Fibroblast of lung (primary cell): ENCODE measurements at places on chromosomes 7 and 10. TPM values are rescaled to one million over a fixed set of nuclear protein-coding genes. Genes with fewer than 3 reads are reported as not detected.
A peak's percentile ranks its signal among the peaks of the same experiment; 100 is the strongest.

The KIAA1549 gene
- 0.48 and 1.5 TPM in 2 replicates for polyA plus RNA-seq

The ITPRID1 gene
- polyA plus RNA-seq: not detected in 2 replicates

GRCh38 chr10:47050618-47051455 is 139.6 kb downstream of the PTPN20 start:
- no peak overlapping the region for H3K27ac ChIP-seq
- no peak for DNase-seq
- no peaks in the 10 kb centered on the region for H3K27me3 ChIP-seq
- H3K4me1 ChIP-seq: peaks cover 2% of the 10 kb centered on the region
- no peak overlapping the region for H3K4me3 ChIP-seq

DNA sequence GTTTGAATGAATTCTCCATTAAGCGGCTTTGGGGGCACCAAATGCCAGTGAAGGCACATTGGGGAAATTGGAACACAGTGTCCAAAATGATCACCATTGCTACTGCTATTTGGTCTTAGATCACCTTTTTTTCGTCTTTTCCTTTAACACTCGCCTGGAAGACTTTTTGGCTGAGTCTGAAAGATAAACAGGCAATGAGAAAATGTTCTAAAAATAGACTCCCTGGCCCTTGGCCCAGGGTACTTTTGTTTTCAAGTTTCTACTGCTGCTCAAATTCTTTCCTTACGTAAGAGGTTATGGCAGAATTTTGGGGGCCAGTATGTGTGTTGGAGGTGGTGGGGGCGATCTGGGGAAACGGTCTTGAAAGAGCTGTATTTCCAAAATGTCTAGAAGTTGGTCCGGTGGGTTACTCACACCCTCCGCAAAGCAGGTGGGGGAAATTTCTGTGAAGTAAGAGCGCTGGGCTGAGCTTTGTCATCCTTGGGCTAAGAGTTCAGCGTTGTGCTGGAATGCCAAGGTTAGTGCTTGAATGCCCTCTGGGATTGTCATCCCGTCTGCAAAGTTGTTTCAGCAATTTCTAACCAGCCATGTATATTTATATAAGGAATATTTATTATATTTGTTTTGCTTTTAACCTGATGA is 1.3 kb upstream of the ITPRIP start:
- peaks cover 20% of the 10 kb centered on the region for H3K4me1 ChIP-seq
- no peaks in the 10 kb centered on the region for H3K27me3 ChIP-seq

GRCh38 chr7:130349911-130350782 is 5.5 kb downstream of the CPA5 start:
- H3K4me3 ChIP-seq: no peak overlapping the region
- DNase-seq: no peak
- no peaks in the 10 kb centered on the region for H3K27me3 ChIP-seq
- no peaks in the 10 kb centered on the region for H3K36me3 ChIP-seq
- H3K27ac ChIP-seq: peak overlapping the region; percentile 79
- H3K4me1 ChIP-seq: peaks cover 30% of the 10 kb centered on the region

- H3K4me1 ChIP-seq: peaks cover 16% of the 10 kb centered on the region
- peak overlapping the region; percentile 5 for H3K27ac ChIP-seq
- DNase-seq: peak; percentile 97
- H3K27me3 ChIP-seq: no peaks in the 10 kb centered on the region
Observed at GRCh38 chr7:92621026-92621540, 30.9 kb upstream of the FAM133B start.

DNA sequence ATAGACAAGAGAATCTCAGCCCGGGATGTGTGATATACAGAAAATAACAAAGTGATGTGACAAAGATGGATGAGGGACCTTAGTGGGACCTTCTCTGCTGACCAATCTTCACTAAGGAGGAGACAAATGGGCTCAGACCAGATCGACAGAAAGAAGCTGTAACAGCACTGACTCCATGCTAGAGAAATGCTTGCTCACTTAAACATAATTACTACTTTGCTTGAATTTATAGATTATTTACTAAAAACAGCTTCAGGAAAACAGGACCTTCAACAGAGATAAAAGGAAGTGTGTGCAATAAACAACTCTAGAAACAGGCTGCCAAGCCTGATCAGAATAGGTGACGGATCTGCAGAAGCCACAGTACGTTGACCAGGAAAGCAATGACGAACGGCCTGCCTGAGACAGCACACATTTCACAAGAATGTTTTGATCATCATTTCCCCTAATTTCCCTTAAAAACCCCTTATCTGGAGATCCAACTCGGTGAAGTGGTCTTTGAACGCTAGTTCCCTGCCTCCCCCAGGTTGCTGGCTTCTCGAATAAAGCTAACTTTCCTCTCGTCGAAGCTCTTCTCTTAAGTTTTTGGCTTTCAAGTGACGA is 98.4 kb upstream of the STEAP1B start:
- H3K36me3 ChIP-seq: no peaks in the 10 kb centered on the region
- H3K27me3 ChIP-seq: no peaks in the 10 kb centered on the region
- H3K27ac ChIP-seq: no peak overlapping the region
- peaks cover 5% of the 10 kb centered on the region for H3K4me1 ChIP-seq
- no peak for DNase-seq

GRCh38 chr7:150797661-150798060 is 2.5 kb downstream of the TMEM176B start:
- no peaks in the 10 kb centered on the region for H3K36me3 ChIP-seq
- H3K27ac ChIP-seq: no peak overlapping the region
- H3K4me1 ChIP-seq: no peaks in the 10 kb centered on the region
- H3K4me3 ChIP-seq: no peak overlapping the region
- peaks cover 15% of the 10 kb centered on the region for H3K27me3 ChIP-seq
- DNase-seq: no peak

DNA sequence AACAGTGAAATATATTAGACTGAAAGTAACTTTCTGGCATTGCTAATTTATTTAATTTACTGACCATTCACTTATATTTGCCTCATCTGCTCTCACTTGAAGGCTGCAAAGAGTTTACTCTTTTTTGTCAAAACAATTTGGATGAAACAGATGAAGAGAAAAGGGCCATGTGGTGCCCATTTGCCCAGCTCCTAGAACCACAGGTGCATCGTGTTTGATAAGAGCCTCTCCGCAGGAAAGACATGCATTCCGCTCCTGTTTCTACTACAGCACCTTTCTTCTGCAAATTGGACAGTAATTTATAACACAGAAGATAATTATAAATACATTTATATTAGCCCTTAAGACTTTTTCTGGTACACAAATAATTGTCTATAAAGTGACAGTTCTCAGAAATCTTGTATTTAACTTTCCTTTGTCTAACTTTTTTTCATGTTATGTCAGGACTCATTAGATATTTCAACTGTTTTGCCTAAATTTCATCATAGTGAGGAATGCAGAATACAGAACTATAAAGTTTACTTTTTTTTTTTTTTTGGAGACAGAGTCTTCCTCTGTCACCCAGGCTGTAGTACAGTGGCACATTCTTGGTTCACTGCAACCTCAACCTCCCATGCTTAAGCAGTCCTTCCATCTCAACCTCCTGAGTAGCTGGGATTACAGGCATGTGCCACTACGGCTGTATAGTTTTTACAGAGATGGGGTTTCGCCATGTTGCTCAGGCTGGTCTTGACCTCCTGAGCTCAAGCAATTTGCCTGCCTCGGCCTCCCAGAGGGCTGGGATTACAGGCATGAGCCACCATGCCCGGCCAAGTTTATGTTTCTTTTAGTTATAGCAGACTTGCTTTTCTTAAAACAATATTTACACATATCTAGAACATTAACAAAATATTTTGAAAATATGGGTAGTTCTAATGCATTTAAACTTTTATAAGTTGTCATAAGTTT is 869 bp downstream of the LAMB4 start:
- H3K4me1 ChIP-seq: no peaks in the 10 kb centered on the region
- DNase-seq: peak; percentile 48
- no peak overlapping the region for H3K27ac ChIP-seq
- H3K4me3 ChIP-seq: no peak overlapping the region
- no peaks in the 10 kb centered on the region for H3K36me3 ChIP-seq

DNA sequence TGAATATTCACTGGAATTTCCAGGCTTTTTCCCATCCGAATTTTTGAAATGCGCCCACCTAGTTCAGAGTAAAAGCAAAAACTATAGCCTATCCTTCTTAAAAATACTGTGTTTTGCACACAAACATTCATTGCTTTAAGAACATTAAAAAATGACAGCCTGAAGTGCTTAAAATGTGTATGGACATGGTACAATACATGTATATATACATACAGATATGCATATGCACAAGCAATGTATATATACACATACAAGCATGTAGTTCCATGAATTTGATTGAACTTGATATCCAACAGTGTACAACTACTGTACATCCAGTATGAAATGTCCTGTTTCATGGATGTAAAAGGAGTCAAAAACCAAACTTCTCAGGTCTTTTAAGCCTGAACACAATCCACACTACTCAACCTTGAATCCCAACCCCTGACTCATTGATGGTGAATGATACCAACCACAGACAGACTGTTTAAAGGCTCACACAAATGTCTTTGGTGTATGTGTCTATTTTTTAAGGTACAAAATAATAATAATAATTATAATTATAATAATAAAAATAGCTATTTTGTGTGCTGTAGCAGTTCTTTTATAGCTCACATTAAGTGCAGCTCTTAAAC is 14.8 kb downstream of the INHBA start:
- peaks cover 6% of the 10 kb centered on the region for H3K4me1 ChIP-seq
- no peaks in the 10 kb centered on the region for H3K27me3 ChIP-seq
- no peak for DNase-seq
- no peak overlapping the region for H3K27ac ChIP-seq
- no peak overlapping the region for H3K4me3 ChIP-seq
- peaks cover 19% of the 10 kb centered on the region for H3K36me3 ChIP-seq

- no peaks in the 10 kb centered on the region for H3K27me3 ChIP-seq
- H3K36me3 ChIP-seq: no peaks in the 10 kb centered on the region
- H3K4me3 ChIP-seq: no peak overlapping the region
- H3K4me1 ChIP-seq: peaks cover 11% of the 10 kb centered on the region
- H3K27ac ChIP-seq: no peak overlapping the region
- DNase-seq: no peak
Observed at GRCh38 chr7:36277249-36277542, 112.5 kb upstream of the ANLN start.

DNA sequence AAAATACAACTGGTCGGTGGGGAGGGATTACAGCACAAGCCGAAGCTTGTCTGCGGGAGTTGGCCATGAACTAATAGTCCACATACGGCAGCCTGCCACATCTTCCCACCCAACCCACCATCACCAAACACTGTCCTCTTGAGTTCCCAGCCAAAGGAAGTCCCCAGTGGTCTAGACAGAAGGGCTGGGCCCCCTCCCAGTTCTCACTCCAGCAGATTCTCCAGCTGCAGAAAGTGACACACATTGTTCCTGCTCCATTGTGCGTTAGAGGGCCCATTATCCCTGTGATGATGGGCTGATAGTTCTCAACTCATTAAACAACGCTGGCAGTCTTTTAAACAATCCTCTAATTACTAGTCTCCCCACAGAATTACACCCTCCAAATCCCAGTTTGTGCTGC is 148.0 kb downstream of the FGFR2 start:
- no peaks in the 10 kb centered on the region for H3K4me1 ChIP-seq
- no peak for DNase-seq
- H3K36me3 ChIP-seq: no peaks in the 10 kb centered on the region
- H3K27ac ChIP-seq: no peak overlapping the region
